ENCODE measurements at places on chromosomes 12 and 14.

DNA sequence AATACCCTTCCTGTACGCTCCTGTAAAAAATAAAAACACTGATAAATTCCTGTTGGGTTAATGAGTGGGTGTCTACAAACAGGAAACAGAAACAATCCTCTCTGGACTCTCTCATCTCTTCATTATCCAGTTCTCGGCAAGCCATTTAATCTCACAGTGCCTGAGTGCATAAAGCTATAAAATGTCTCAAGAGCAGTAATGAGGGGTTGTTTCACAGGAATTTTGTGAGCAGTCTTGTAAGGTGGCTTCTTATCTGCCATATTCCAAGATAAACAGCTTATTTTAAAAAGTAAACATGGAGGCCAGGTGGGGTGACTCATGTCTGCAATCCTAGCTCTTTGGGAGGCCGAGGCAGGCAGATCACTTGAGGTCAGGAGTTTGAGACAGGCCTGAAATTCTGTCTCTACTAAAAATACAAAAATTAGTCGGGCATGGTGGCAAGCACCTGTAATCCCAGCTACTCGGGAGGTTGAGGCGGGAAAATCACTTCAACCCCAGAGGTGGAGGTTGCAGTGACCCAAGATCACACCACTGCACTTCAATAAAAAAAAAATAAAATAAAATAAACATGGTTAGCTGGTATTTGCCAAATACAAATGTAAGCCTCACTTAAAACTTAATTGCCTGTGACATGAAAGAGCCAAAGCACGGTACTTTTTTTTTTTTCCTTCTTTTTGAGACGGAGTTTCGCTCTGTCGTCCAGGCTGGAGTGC, 54.0 kb downstream of the CLIP1 start:
- peak; percentile 45 for DNase-seq

DNA sequence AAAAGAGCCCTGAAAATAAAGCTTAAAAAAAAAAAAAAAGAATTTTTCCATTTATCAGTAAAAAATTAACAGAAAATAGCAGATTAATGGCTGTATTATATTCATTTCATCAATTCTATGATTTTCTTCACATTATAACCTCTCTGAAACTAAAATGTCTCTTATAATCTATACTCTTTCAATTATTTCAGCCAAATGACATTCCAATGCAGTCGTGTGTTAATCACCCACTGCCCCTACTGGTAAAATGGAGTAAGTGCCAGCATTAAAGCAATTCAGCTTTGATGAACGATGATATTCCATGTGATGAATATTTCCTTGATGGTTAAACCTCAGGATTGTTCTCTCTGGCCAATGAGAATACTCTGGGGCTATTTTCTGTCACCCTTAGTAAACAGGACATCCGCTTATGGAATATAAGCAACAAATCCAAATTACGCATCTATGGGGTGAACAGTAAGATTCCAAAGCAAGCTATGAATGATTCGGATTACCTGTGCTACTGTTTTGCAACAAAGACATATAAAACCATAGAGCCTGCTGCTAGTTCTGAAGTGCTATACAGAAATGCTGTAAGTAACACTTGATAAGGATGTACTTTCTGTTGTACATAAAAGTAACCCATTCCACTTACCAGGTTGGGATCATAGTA, 20.3 kb upstream of the SYCP3 start:
- DNase-seq, result peak; percentile 13

GRCh38 chr14:58491593-58491992, 64.1 kb downstream of the KIAA0586 start:
- DNase-seq, result no peak

DNA sequence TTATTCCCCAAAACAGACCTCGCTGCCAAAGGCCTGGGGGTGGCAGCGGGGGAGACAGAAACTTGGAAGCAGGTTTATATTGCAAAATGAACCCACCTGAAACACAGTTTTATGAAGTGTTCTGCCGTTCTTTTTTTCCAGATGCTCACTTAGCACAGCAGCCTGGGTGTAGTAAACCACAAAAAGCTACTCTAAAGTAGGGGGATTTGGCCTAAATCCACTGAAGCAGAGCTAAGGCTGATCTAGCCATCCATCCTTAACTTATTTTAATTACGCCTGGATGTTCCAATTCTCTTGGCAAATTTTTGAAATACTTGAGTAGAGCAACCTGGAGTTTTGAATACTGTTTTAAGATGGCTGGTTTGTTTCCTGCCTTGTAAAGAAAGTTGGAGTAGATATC, 121.2 kb downstream of the GPR135 start:
- no peak for DNase-seq

DNA sequence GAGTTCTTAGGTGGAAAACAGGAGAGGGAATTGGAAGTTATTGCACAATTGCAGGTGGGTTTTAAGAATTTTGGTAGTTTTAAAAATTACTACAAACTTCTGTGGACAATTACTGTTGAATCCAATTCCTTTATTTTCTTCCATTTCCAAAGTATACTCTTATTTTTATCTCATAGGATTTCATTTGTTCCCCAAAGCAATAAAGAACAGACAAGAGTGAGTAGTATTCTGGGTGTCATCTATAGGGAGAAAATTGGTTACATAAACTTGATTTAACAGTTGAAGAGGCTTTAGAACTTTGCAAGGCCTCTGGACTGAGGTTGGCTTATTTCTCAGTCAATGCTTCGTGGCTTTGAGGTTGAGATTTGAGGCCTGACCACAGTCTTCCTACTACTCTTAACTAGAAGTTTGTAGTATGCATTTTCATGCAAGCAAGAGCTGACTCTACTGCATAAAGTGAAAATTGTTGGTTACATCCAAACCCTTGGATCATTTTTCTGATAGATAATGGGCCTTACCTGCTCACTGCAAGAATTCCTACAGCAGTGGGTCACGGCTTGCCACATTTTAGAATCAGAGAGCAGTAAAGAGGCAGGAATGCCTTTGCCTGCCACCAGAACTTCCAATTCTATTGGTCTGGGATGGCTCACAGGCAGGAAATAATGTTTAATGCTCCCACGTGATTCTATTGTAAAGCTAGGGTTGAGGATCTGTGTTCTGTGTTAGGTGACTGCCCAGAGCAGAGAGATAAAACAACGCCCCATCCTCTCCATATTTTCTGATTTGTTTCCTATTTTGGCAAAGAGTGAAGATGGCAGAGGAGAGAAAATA, 270.5 kb downstream of the TTC6 start:
- no peak for DNase-seq

DNA sequence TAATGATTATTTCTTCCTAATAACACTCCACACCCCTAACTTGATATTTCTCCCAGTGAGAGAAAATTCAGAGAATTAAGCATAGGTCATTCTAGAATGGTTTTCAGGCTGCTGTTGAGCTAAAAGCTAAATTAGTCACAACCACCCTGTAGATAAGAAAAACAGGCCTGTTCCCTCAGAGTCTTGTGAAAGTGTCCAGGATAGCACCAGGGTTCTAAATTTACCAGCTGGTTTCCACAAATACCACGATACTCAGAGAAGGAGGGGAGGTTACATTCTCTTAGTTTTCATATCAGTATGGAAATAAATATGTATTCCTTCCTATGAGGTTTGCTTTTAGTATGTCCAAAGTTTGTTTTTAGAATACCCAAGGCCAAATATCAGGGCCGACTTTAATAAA, 66.0 kb upstream of the YARS2 start:
- no peak for DNase-seq

DNA sequence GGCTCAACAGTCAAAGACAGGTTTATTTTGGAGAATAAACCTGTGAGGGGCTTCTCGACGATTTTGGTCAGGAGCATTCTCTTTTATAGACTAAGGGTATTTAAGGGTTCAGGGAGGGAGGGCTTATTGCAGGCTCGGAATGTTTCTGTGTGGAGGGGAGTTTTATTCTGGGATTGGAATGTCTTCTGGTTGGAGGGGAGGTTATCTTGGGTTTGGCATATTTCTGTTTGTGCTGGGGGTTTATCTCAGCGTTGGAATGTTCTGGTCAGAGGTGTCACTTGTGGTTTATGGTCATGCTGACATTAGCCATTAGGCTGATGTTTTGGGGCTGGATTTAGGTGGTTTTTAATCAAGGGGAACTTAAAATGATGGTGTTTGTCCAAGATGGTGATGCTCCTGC, 103.9 kb downstream of the SUDS3 start:
- DNase-seq, result no peak

DNA sequence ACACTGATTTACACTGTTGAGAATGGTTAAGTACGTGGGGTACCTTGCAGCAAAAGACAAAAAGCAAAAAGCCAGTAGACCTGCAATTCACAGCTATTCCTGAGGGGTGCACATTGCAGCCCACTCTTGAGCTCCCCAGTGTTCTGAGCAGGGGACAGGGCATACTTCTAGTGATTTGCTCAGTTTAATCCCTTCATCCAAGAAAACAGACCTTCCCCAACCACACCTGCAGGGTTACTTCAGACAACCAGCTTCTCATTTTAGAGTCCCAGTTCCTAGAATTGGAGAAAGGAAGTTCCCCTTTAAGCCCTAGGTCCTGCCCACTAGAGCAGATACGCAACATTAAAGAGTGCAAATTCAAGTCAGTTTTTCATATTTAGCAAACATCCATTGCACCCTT, 3.6 kb upstream of the WSB2 start:
- no peak for DNase-seq

DNA sequence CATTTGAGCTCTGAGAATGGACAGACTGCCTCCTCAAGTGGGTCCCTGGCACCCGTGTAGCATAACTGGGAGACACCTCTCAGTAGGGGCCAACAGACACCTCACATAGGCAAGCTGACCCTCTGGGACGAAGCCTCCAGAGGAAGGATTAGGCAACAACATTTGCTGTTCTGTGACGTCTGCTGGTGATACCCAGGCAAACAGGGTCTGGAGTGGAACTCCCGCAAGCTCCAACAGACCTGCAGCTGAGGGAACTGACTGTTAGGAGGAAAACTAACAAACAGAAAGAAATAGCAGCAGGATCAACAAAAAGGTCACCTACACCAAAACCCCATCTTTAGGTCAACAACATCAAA, 69.6 kb downstream of the CEP83 start:
- no peak for DNase-seq

DNA sequence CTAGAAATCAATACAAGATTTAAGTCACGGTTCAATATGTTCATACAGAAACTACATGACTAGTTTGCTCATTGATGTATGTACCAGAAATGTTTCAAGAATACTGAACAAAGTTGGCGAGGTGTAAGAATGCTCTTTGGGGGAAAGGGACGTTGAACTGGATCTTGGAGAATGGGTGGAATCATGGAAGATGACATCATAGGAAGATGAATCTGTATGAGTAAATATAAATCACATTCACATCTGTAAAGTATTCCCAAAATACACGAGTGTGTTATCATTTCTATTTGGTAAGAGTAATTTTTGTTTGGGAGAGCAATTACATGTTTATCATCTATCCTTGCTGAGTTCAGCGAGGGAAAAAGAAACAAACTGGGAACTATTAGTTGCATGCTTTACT, 162.2 kb upstream of the TMTC1 start:
- DNase-seq, result no peak

DNA sequence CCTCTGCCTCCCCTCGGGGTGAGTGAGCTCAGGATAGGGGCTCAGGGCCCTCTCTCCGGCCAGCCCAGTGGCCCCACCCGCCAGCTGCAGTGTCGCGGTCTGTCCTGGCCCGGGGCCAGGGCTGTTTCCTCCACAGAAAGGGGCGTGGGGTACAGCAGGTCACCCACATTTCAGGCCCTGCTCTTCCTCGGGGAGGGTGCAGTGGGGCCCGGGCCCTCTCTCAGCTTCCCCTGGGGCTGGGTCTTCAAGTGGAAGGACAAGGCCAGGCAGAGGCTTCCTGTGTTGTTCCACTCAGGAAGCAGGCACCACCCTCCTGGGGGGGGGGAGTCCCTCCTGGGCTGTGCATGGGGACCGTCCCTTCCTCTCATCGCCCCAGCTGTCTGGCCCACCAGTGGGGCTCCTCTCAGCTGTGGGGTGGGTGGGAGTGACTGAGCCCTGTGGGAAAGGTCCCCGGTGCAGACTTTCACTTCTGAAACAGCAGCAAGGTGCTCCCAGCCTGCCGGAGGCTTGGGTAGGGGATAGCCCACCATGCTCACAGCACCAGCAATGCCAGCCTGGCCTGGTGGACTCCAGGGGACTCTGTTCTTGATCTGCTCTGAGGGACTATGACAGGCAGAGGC, 3.7 kb downstream of the GPR132 start:
- no peak for DNase-seq

- no peak for DNase-seq
These were observed 46.3 kb downstream of the TTC8 start for GRCh38 chr14:88870777-88871176.

DNA sequence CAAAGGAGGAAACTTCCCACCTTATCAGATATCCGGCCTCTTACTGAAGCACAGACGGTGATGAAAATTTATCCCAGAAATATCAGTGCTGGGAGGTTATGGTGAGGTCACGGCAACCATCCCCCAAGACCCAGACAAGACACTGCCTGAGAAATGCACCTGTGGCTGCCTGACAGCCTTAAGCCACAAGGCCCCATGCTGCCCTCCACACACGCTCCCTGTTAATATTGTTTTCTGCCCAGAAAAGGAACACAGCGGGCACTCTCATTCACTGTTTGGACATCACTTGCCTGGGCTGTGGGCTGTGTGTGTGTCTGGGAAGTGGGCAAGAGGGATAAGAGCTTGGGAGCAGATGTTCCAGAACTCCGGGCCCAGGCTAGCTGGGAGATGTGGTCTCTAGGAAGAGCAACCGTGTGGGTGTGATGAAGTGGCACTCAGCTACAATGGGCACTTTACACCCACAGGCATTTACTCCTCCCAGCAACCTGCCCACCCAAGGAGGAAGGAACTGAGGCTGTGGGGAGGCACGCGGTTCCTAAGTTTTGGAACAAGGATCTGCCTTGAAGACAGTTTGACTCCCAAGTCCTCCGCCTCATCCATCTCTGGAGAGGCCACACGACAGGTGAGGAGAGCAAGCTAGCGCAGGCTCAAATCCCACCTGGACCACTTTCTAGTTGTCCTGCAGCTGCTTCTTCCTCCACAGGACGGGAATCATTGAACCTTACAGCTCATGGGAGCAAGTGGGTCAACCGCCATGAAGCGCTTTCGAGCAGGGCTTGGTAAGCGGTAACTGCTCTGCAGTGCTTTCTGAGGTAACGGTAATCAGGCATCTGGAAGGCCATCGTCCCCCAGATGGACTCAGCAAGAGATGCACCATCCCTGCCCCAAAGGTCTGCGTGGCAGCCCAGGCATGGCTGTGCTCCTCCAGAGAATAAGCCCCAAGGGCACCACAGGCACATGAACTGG, 91.4 kb downstream of the CHGA start:
- peak; percentile 19 for DNase-seq

- no peak for DNase-seq
These were observed 35.2 kb downstream of the ZFP36L1 start for GRCh38 chr14:68757618-68758081.

DNA sequence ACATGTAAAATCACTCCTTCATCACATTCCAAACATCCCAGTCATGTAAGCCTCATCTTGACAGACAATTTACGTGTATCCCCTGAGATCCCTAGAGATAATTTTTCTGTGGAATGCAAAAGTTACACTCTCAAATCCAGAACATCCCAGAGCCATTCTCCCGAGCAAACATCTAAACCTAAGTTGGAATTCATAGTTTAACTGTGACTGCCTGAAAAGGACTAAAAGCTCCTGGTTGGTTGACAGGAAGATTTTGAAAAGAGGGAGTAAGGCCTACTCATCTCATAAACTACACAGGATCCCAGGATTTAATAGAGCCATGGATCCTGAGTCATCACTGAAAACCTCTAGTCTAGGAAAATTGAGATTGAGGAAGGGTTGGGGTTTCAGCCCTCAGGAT, 123.6 kb downstream of the SCN8A start:
- DNase-seq, result no peak

GRCh38 chr12:120764816-120765215, 39.2 kb downstream of the ACADS start:
- no peak for DNase-seq

GRCh38 chr14:21526672-21527317, 649 bp upstream of the SALL2 start:
- DNase-seq, result peak; percentile 43
